ENCODE measurements at places on chromosomes 7 and 10.

- no peak for DNase-seq
These were observed 32.9 kb downstream of the ABLIM1 start for GRCh38 chr10:114624951-114625780.

DNA sequence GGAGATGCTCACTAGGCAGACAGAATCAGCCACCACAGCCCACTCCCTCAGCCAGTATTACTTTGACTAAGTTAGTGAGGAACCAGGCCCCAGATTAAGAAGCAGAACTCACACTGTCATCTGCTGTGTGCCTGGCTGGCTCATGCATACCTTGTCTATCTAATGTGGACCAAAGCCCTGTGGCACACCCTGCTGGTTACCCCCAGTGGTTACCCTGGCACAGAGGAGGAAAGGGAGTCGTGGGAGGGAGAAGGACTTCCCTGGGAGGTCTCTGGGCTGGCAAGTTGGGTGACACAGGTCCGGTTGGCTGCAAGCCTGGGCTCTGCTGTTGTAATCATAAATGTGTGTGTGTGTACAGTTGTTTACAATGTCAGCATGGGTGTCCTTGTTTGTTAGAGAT, 7.5 kb upstream of the SH2D4B start:
- peak; percentile 40 for DNase-seq

DNA sequence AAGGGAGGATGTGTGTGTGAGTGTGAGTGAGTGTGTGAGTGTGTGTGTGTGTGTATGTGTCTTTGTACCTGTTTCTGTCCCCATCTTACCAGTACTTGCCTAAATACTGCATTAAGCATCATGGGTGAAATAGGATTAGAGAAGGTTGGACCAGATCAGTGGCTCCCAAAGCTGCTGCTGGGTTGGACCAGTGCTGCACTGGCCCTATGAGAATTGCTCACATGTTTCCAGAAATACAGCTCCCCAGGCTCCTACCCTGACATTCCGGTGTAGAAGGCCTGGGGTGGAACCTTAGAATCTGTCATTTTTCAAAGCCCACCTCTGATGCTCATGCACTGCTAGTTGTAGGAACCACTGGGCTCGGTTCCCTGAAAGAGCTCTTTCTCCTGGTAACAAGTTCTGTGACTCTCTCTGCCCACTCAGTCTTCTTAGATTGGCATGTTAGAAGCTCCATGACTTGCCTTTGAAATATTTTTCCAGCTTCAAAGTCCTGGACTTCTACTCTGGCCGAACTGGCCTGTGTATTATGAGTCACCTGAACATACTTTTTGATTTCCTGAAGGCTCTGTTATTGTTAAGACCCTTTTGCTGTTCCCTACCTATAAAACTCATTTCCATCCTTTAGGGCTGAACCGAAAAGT, 224.7 kb downstream of the CUX1 start:
- no peak for DNase-seq

DNA sequence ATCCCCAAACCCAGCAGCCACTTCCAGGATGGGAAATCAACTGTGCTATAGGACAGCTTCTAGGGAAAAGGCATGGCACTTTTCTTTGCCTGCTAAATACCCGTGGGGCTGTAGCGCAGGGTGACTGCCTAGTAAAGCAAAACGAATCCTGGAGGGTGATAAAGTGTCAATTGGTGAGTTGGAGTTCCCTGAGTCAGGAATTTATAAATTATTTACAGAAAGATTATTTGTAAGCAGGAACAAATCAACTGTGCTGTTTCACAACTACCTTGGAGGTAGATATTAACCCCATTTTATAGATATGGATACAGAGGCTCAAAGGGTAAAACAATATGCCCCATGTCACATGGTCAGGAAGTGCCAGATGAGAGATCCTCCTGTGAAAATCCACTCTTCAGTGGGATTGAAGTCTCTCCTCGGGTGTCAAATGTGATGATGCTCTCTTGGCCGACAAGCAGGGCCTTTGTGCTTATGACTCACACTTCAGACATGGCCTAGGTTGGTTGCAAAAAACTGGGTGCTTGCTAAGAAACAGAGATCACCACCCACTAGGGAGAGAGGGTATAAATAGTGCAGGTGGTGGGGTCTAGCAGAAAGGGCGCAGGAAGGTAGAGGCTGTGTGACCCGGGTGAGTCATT, 383.2 kb upstream of the ZMIZ1 start:
- DNase-seq: no peak

GRCh38 chr7:75663302-75663907, 75.3 kb downstream of the HIP1 start:
- no peak for DNase-seq

DNA sequence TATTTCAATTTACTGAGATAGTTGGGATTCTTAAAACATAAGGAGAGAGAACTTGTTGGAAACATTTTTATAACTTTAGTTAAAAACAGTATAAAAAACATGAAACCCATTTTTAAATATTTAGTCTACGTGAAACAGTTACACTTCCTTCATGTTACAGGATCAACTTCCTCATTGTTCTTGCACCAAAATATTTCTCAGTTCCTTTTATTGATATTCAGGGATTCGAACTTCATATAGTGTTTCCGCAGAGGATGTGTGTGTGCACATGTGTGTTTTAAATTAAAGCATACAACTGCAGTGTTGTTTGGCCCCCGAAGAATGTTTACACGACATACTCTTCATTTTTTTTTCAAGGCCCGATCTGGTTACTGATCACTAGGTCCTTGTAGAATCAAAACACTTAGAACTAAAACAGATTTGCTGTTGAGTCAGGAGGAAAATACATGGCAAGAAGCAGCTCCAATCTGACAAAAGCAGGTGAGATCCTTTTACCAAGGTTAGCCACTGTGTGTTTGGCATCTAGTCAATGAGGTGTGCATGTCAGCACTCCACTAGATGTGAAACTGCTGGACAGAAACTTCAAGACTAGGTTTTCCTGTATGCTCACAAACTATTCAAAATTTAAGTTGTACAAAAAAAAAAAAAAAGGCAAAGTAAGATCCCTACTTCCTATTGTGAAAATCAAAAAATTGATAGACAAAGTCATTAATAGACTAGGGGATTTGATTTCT, 60.4 kb downstream of the INSYN2A start:
- DNase-seq: no peak

DNA sequence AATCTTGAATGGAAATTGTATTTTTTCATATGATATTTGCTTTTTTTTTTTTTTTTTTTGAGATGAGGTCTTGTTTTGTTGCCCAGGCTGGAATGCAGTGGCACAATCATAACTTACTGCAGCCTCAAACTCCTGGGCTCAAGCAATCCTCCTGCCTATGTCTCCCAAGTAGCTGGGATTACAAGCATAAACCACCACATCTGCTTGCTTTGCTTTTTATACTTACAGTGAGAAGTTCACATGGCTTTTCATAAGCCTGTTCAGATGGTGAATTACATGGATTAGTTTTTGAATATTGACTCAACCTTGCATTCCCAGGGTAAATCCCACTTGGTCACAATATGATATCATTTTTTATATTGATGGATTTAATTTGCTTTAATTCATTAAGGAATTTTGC, 22.0 kb downstream of the LRRD1 start:
- no peak for DNase-seq

- no peak for DNase-seq
These were observed 36.2 kb downstream of the BEND7 start for GRCh38 chr10:13492493-13493180.

DNA sequence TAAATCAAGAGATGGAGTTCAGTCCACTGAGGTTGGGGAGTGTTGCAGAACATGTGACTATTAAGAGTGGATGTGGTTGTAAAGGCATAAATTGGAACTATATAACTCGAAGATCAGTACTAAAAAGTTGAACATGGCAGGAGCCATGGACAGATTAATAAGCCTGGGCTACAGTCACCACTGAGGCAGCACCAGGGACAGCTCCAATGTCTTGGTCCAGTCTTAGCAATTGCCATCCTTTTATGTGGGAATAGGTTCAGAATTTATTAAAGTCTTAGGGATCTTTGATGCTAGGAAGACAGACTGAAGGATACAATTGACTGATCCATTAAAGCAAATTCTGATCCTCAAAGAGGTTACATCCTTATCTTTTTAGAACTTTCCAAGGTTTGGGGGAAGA, 156.6 kb downstream of the ADRA2A start:
- DNase-seq: no peak

DNA sequence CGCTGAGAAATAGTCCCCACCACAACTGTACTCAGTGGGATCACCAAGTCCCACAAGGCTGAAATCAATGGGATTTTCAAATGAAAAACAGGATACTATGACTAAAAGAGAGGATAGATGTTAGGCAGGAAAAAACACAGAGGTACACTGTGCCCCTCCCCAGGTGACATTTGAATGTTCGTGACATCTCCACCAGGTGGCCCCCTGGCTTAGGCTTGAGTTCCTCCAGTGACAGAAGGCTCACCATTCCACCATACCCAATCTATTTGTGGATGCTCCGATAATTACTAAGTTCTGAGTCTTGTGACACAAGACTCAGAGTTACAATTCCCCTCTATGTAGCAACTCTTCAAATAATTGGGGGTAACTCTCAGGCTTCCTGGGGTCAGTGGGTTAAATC, 77.5 kb upstream of the KCNMA1 start:
- DNase-seq: no peak

DNA sequence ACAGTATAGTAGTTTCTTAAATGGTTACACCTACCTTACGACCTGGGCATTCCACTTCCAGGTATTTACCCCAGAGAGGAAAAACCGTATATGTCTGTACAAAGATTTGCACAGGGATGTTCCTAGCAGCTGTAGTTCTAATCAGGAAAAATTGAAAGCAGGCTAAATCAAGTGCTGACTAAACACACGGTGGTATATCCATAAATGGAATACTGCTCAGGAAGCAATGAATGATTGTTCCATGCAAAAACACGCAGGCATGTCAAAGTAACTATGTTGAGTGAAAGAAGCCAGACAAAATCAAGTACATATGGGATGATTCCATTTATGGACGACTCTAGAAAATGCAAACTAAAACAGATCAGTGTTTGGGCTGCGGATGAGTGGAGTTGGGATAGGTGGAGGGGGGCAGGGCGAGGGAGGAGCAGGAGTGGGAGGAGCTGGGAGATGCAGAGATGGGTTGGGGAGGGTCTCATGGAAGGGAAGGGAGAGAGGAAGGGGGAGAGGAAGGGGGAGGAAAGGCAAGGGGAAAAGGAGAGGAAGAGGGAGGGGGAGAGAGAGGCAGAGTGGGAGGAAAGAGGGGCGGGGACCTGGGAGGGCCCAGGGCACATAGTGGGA, 484 bp upstream of the MSRB2 start:
- DNase-seq: no peak

DNA sequence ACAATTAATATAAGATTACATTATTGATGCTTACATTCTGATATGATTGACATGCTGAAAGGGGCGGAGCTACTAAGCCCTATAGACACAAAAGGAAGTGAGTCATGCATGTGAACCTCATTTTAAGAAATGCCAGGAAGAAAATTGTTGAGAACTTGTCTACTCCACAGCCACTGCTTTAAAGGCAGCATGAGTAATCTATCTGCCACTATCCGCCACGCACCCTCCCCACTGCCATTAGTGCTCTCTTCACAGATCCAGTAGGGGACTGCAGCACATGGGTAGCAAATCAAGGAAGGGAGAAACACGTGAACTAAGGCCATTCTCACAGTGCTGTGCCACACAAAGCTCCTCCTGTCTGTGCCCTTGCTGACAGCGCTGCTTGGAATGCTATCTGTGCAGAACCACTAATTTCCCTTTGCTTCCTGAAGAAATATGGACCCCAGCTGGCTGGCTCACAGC, 524.8 kb downstream of the GRM8 start:
- no peak for DNase-seq

- no peak for DNase-seq
These were observed 363.6 kb downstream of the DNAJB6 start for GRCh38 chr7:157700231-157701005.

DNA sequence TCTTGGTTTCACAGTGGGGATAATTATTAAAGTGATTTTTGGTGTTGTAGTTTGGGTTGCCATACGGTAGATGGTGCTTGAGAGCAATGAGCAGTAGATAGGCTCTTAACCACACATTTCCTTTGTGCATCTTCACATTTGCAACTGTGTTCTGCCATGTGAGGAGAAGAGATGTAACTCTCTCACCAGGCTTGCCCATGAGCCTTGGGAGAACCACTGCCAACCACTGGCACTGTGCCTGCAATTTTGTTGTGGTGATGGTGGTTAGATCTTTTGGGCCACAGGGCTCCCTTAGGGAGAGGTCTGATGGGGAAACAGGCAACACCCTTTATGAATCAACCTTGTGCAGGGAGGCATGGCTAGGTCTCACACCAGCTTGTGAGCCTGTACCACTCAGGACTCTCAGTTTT, 204.3 kb downstream of the CCDC7 start:
- DNase-seq: no peak

GRCh38 chr10:31299119-31299518, 19.9 kb upstream of the ZEB1 start:
- DNase-seq: no peak

- DNase-seq: no peak
These were observed 76.2 kb upstream of the PPP2R2D start for GRCh38 chr10:131824371-131825149.

DNA sequence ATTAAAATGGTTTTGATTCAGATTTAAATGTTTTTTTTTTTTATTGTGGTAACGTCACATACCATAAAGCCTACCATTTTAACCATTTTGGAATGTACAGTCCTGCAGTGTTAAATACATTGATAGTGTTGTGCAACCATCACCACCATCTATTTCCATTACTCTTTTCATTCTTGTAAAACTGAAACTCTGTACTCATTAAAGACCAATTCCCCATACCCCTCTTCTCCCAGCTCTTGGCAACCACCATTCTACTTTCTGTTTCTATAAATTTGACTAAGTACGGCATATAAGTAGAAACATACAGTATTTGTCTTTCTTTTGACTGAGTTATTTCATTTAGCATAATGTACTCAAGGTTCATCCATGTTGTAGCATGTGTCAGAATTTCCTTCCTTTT, 96.2 kb downstream of the EXOC4 start:
- no peak for DNase-seq

DNA sequence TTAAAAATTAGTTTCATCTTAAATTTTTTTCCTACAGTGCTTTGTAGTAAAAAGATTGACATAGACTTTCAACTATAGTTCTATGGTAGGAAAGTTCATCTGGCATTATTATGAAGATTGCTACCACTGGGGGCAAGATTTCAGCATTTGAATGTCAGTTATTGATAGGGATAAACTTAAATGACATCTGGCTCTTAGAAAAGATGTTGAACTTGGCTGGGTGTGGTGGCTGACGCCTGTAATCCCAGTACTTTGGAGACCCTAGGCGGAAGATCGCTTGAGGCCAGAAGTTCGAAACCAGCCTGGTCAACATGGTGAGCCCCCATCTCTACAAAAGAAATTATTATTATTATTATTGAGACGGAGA, 1.4 kb upstream of the TRA2A start:
- no peak for DNase-seq

- no peak for DNase-seq
These were observed 25.6 kb upstream of the TMEM26 start for GRCh38 chr10:61478621-61479312.

Measured in stimulated activated CD4-positive, alpha-beta T cell treated with anti-CD3 and anti-CD28 coated beads, Interleukin-4, amount 100 ng/mL, for 1 hour (primary cell).